ENCODE measurements at places on chromosomes 12 and 14.

DNA sequence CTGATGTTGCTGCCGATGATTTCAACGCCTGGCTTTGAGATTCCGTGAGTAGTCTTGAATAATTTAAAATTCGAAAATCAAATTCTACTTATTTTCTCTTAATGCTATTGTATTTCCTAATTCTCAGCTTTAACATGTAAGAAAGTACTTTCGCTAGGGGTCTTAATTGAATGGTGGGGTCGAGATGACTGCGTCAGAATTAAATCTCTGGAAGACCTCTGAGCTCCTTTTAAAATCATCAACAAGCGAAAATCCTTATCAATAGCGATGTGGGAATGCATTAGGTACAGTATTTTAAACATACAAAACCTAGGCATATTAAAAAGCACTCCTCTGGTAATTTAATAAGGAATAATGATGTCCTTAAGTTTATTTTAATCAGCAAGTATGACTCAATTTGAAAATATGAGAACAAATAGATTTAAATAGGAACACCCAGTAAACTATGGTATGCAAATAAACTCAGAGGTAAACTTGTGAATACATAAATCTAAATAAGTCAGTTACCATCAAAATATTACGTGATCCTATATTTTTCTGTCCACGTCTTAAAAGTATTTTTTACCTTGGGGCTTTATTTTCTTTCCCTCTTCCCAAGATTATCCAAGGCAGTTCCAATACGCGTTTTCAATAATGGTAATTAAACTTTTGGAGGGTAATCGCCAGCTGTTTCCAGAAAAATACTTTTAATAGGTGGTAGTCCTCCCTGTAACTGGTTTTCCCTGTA is 1.4 kb downstream of the FOXA1 start:
- DNase-seq, result no peak

DNA sequence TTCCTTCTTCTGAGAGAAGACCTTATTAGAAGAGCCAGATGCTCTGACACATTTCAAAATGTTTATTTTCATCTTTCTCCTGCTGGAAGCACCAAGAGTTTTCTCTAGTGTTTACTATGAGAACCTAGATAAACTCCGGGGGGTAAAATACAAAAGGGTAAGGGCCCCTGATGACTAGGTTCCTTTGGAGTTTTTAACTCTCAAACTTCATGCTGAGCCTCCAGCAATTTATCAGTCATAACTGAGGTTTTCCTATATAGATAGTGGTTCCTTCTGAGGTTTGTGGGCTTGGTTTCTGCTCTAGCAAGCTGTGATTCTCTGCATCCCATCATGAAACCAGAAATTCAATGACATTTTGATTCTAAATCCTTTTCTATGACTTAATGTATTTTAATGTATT is 210.9 kb downstream of the LRFN5 start:
- DNase-seq, result no peak

DNA sequence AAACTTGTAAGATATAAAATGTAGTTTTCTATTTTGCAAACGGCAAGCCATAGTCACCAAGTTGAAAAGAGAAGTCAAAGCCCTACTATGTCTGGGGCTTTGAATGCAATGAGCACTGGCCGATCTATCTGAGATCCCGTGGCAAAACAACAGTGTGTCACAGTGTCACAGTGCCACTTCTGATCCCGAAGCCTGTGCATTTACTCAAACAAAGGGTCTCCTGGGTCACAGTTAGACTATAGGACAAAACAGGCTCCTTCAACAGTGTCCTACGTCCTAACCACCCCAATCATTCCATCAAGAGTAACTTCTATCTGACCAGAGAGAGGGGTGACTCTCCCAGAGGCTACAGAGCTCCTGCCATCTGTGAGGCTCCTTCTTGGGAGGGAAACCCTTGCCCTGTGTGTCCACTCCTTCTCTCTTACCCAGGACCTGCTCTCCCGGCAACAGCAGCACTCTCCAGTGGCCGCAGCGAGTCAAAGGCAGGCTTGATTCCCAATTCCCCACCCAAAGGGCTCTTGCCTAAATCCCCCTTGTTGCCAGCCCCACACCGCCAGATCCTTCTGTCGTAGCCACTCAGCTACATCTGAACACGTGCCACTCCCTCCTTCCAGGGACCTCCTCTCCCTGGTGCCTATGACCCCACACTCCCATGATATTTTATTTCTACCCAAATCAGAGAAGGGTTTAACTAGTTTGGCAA is 14.0 kb upstream of the SELPLG start:
- DNase-seq, result no peak

- DNase-seq, result no peak
These were observed 135.8 kb upstream of the AEBP2 start for GRCh38 chr12:19303496-19303895.

DNA sequence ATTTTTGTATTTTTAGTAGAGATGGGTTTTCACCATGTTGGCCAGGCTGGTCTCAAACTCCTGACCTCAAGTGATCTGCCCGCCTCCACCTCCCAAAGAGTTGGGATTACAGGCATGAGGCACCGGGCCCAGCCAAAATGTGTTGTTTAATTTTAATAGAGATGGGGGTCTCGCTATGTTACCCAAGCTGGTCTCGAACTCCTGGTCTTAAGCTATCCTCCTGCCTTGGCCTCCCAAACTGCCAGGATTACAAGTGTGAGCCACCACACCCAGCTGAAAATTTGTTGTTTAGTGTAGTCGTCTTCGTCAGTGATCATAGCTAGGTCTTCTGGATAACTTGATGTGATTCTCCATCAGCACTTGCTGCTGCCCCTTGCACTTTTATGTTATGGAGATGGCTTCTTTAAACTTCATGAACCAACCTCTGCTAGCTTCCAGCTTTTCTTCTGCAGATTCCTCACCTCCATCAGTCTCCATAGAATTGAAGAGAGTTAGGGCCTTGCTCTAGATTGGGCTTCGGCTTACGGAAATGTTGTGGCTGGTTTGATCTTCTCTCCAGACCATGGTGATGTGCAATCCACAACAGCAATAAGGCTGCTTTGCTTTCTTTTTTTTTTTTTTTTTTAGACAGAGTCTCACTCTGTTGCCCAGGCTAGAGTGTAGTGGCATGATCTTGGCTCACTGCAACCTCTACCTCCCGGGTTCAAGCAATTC is 13.0 kb downstream of the ISCU start:
- DNase-seq, result no peak

- no peak for DNase-seq
These were observed 168.3 kb downstream of the RMST start for GRCh38 chr12:97630875-97631274.

GRCh38 chr14:65164825-65165135 is 62.5 kb upstream of the MAX start:
- no peak for DNase-seq

DNA sequence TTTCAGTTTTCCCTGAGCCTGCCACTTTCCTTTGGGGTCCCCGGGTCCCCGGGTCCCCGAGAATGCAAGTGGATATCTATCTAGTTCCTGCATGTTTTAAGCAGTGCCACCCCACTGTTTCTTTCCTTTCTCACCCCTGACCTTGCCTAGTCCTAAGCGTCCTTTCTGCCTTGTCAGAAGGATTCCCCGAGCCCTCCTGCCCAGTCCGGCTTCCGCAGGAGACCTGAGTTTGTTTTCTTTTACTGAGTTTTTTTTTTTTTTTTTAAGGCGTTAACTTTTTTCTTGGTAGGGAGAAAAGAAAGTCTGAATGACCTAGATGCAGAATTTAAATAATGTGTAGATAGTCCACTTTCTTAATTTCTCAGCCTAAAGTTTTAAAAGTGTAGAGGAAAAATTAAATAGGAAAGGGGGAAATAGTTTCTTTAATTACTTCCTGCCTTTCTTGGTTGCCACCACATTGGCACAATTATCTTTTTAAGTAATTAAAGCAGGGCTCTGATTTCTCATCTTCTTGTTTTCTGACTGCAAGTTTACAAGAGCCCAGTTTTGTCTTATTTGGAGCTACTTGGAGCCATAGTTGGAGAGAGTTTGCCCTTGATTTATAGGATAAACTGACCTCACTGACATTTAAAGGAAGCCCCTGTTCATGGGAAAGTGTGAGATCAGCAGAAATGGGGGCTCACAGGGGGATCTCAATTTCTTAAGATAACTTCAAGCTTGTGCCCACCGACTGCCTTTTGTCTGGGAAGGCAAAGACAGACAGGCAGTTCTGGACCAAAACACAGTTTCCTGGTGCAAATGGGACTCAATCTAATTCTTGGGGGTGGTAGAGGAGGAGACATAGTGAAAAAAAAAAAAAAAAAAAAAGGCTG is 2.9 kb downstream of the PAX9 start:
- DNase-seq, result no peak

GRCh38 chr12:15880721-15881120 is 1.5 kb upstream of the STRAP start:
- no peak for DNase-seq

DNA sequence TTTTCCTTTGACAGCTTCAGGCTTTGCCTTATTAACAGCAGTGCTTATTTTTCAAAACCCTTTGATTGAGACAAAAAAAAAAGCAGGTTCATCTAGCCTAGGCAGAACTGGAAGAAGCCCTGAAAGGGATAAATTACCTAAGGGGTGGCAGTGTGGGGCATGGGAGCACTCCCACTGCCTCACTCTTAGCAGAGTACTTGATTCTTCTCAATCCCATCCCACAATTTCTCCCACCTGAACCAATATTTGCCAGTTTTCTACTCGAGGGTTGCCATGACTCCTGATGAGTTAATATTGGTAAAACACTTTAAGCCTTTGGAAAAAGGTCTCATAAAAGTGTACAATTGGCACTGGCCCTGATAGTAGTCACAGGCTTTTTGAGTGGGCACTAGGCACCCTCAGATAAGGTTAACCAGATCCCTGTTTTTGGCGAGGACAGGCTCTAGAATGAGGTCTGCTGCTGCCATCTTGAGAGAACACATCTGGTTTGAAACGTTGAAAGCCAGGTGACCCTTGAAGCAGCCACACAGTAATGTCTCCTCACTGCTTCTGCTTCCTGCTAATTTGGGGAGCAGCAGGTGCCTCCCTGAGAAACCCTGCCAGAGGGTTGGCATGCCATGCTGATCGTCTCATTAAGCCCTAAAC is 320.0 kb downstream of the RAD51B start:
- DNase-seq, result no peak

DNA sequence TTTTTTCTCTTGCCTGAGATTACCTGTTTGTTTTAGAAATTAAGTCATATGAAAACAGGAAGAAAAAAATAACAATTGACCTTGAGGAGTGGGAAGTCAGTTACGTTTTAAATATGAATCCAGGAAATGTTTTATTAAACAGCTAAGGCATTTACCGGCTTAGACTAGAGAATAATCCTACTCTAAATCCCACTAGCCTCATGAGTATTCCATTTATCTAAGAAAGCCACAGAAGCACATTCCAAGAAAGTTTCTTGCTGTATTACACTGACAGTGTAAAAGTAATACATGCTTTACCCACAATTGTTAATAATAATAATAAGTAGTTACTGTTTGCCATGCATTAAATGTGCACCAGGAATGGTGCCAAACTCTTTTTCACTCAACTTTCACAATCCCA is 90.9 kb downstream of the BMP4 start:
- no peak for DNase-seq

DNA sequence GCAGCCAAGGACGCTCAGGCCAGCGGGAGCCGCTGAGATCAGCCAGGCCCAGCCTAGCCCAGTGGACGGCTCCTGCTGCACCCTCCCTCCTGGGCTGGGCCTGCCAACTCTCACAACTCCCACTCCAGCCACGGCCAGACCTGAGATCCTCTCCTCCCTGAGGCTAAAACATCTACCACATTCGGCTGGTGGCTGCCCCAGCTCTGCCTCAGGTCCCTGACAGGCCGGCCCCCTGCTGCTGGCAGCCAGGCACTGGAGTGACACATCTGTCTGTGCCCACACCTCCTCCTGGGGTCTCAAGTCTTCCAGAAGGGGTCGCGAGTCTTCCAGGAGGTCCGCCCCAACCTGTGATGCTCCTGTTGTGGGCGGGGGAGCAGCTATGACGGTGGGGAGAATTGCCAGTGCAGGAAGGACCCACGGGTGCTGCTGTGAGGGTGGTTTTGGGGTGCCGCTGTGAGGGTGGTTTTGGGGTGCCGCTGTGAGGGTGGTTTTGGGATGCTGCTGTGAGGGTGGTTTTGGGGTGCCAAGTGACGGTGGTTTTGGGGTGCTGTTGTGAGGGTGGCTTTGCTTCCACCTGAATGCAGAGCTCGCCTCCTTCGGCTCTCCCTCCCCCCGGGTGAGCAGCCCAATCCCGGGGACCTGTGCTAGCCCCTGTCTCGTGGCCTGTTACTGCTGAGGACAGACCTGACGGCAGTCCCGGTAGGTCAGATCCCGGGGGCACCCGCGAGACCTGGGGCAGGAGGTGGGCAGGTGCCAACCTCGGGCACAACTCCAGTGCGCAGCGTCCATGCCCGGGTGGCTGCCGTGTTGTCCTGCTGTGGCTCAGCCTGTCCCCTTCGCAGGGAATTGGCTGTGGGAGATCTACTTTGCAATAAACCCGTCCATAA is 27.5 kb upstream of the C14orf180 start:
- no peak for DNase-seq

- DNase-seq, result no peak
These were observed 193.9 kb downstream of the GPHN start for GRCh38 chr14:66701813-66702212.

DNA sequence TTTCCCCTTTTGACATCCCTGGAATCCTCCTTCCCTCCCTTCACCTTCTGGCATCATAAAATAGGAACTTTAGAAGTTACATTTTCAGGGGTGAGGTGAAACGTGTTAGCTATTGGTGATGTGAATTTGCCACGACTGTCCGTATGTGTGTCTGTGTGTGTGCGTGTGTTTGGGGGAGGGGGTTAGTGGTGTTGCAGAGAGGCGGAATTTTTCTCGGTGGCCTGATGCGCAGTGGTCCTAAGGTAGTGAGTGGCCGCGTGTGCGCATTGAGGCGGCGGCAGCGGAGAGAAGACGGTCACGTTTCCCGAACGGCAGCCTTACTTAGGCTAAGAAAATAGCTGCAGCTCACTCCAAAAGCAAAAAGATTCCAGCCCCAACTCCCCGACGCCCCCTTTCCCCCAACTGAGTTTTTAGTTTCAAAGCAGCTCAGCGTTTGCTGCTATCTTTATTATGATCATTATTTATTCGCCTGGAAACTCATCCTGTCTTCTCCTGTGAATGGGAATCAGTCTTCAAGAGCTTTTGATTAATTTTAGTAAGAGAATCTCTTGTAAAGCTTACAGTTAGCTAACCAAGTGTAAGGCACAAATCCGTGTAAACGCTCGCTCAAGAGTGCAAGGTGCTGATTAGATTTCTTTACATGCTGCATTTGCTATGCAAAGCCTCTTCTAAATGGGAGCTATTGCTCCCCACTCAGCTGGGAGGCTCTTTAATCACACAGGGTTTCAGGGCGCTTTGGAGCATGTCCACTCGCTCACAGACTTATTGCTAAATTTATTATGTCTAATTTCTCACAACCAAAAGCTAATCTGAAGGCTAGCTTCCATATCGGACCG is 4.7 kb downstream of the FLRT2 start:
- no peak for DNase-seq

DNA sequence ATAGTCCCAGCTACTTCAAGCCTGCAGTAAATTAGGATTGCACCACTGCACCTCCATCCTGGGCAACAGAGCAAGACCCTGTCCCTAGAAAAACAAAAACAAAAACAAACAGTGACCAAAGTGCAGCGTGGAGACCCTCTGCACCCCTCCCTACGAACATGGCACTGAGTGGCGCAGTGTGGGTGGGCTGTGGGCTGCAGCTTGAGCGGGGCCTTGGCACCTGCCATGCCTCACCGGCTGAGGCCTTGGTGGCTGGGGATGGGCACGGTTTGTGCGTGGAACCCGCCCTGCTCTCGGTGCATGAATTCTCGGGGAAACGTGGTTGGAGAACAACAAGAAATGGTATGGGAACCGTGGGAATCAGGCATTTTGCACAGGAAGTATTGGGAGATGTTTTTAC is 60.8 kb downstream of the TNFAIP2 start:
- no peak for DNase-seq
